Activated CD4-positive, alpha-beta T cell treated with anti-CD3 and anti-CD28 coated beads for 36 hours (primary cell): ENCODE measurements at places on chromosomes 2 and 18. TPM values are rescaled to one million over a fixed set of nuclear protein-coding genes. Genes with fewer than 3 reads are reported as not detected.

Gene SATB2
- 0.07 TPM for total RNA-seq

Gene CARF
- 6.2 TPM for total RNA-seq

GRCh38 chr2:143933946-143934569 lies 585.9 kb downstream of the ZEB2 start:
- H3K4me3 ChIP-seq, result no peak overlapping the region
- no peak overlapping the region for H3K27ac ChIP-seq
- no peaks in the 10 kb centered on the region for H3K36me3 ChIP-seq
- H3K4me1 ChIP-seq, result peaks cover 13% of the 10 kb centered on the region
- H3K27me3 ChIP-seq, result peaks cover 44% of the 10 kb centered on the region

DNA sequence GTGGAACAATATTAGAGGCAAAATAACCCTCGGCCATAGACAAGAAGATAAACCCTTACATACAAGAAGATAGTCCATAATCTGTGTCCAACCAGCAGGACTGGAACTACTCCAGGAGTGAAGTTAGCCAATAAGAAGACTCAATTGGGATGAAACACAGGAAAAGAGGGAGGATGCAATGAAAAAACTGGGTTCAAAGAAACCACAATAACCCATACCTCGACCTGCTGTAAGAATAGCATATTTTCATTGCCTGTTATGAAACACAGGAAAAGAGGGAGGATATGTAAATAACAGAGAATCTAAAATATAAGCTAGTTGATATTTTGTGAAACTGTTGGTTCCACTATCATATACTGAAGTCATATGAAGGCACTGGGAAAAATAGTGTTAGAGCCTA lies 87.1 kb upstream of the CSRNP3 start:
- H3K4me3 ChIP-seq, result no peak overlapping the region
- H3K36me3 ChIP-seq, result no peaks in the 10 kb centered on the region
- H3K27me3 ChIP-seq, result no peaks in the 10 kb centered on the region
- H3K27ac ChIP-seq, result no peak overlapping the region
- DNase-seq, result no peak

- peaks cover 4% of the 10 kb centered on the region for H3K4me1 ChIP-seq
- no peak overlapping the region for H3K27ac ChIP-seq
- no peak for DNase-seq
- no peak overlapping the region for H3K4me3 ChIP-seq
- no peaks in the 10 kb centered on the region for H3K36me3 ChIP-seq
These were observed 89.6 kb upstream of the SETBP1 start for GRCh38 chr18:44590956-44591670.

DNA sequence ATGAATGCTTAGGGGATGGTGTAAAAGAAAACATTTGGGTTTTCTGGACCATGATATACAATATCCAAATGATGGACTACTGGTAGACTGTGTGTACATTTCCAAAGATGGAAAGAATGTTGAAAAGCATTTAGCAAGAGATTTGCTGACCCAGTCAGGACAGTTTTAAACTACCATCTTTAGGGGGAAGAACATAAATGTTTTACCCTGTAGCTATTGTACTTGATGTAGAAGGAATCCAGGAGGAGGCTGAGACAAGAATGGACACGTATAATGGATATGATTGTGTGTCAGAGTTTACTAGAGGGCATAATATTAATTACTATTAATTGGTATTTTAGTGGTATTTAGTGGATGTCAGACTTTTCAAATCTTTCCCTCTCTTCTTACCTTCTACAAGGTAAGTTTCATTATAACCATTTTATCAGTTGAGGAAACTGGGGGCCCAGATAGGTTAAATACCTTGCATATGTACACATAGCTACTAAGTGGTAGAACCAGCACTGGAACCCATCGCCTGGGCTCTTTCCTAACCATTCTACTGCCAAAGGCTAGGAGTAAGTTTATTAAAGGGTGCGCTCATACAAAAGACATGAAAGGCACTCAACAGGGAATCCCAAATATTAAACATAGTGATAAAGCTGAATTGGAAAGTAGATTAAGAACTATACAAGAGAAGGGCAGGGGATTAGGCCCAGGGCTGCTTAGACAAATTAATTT lies 8.9 kb downstream of the TACR1 start:
- H3K27me3 ChIP-seq, result peaks cover 10% of the 10 kb centered on the region
- no peak overlapping the region for H3K27ac ChIP-seq
- no peak overlapping the region for H3K4me3 ChIP-seq
- no peaks in the 10 kb centered on the region for H3K36me3 ChIP-seq
- no peak for DNase-seq
